ENCODE measurements at places on chromosomes 16 and 17.

GRCh38 chr17:54814371-54814770 lies 86.3 kb upstream of the TOM1L1 start:
- no peak for DNase-seq

- no peak for DNase-seq
Observed at GRCh38 chr16:54316095-54316889, 29.7 kb upstream of the IRX3 start.

DNA sequence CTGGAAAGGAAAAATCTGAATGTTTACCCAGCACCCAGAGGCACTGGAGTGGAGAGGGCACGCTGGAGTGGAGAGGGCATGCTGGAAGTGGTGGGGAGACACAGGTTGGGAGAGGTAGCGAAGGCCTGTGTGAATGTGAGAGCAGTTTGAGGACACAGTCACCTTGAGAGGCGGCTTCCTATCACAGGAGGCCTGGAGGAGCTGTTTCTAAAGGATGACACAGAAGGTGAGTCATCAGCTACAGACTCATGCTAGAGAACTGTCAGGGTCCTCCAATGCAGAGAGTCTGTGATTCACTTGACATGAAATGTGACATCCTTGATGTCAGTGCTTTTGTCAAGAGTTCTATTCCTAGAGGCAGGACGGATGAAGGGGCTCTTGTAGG lies 13.8 kb downstream of the CTRL start:
- DNase-seq, result no peak

GRCh38 chr16:25213709-25214397 lies 2.9 kb upstream of the AQP8 start:
- no peak for DNase-seq

GRCh38 chr16:28903344-28904042 lies 21.5 kb downstream of the RABEP2 start:
- no peak for DNase-seq

- DNase-seq, result no peak
Observed at GRCh38 chr16:68086860-68087268, 1.7 kb downstream of the NFATC3 start.
